ENCODE measurements at places on chromosomes 4 and X.

GRCh38 chr4:127505203-127505602, 127.6 kb upstream of the INTU start:
- no peak for DNase-seq

DNA sequence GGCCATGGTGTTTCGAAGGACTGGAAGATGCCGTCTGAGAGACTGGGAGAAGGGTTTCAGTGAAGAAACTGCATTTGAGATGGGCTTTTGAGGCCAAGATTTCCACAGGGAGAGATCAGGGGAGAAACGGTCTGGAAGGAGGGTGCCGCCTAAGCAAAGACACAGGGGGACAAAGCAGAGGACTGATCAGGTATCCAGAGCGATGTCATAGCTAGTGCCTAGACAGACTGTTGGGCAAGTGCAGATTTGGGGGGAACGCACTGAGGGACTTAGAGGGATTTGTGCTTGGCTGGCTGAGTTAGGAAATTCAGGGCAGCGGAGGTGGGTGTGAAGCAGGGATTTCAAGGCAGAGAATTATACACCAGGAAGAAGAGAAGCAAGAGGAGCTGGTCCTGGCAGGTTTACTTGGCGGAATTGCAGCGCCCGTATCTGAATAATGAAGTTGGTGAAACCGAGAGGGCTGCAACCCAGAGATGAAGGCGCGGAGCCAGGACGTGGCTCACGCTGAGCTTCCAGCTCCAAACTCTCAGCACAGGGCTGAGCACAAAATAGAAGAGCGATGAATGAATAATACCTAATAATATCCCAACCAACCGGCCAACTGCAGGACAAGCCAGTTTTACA, 106.9 kb downstream of the MAML3 start:
- no peak for DNase-seq

DNA sequence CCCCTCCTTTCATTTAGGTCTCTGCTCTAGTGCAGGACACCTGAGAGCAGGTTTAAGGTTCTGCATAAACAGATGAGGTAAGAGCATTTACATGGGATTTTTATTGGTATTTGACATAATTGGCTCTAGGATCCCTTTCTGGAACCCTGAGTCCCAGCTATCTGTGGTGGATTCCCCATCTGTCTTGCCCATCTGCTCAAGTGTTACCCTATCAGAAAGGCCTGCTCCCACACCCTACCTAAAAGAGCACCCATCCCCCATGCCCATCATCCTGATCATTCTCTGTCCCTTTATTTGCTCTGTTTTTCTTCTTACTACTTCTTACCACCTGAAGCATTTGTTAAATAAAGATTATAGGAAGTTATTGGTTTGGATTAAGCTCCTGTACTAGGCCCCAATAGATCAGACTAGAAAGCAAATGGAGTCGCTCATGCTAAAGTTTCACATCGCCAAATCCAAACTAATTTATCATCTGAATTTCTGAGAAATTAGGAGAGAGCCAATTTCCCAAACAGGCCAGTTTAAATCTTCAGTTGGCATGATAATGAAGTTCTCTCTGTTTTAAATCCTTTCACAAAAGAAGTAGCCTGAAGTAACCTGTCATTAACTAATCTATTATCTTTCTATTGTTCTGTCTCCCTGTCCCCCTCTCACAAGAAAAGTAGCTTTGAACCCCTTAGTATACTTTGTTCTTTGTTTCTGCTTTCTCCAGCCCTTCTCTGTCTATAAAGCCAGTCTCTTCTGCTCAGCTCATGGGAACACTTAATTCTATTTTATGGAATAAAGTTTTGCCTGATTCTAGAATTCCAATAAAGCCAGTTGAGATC, 178.6 kb downstream of the ZNF674 start:
- no peak for DNase-seq

DNA sequence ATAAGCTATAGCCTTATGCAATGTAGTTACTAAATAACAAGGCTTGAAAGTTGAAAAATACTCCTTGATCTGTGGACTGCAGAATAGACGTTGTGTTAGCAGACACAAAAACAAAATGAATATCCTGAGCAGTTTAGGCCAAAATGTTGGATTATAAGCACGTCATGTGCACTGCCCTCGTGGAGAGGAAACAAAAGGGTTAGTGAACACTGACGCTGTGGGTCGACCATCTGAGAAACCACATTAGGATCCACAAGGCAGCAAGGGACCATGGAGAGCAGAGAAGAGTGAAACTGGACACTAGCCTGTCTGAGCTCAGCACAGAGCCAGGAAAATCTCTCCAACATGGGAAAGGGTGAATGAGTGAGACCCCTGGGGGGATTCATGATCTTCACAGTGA, 145.3 kb downstream of the DTHD1 start:
- DNase-seq, result no peak

DNA sequence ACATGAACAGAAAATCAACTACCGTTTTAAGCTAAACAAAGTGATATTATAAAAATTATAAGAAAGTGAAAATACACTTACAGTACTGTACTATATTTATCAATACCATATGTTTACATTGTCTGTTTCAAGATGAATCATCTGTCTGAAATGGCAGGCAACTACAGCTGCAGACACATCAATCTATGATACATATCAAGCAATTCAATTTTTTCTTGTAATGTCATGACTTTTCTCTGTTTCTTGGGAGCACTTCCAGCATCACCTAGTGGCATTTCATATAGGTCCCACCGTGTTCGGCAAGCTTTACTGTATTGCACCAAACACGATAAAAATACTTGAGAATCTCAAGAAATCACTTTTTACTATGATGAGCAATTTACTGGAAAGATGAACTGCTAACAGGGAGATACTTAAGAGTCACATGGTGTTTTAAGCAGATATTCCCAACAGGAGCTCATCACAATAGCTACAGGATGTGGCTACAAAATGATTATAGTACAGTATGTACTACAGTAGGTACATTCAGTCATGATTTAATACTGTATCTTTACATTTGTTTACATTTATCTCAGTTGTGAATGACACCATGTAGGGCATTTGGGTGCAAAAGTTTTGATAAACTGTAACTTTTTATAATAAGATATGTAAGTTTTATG, 207.4 kb downstream of the ADAM29 start:
- no peak for DNase-seq

DNA sequence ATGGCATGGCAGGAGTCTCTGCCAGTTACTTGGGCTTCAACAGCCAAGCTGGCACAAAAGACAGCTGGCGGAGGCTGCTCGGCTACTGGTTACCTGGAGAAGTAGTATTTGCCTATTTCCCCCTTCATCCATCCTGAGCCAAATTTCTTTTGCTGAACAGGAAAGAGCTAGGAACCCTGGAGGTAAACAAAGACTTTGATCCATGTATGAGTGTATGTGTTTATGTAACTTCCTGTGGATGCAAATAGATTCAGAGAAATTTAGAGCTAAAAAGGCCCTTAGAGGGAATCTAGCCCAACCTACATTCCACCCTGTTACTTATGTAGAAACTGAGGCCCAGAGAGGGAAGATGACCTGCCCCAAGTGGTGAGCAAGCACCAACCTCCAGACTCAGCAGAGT, 11.2 kb downstream of the AWAT2 start:
- DNase-seq, result no peak

GRCh38 chr4:100391863-100392262, 126.0 kb downstream of the EMCN start:
- no peak for DNase-seq

DNA sequence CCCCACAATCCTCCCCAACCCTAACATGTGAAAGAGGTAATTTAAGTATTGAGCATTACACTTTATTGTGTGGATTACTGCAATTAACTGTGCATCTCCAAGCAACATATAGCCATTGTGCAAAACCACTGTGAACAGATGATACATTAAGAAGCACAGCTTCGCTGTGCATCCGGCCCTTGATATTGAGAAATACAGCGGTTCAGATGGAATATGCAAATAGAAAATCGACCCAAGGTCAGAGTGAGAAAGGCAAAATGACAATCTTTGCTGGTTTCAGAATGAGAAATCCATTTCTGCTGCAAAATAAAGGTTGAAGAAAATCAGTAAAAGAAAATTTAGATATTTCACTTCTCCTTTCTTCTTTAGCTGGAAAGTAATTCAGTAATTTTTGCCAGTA, 805.9 kb upstream of the GRID2 start:
- no peak for DNase-seq

DNA sequence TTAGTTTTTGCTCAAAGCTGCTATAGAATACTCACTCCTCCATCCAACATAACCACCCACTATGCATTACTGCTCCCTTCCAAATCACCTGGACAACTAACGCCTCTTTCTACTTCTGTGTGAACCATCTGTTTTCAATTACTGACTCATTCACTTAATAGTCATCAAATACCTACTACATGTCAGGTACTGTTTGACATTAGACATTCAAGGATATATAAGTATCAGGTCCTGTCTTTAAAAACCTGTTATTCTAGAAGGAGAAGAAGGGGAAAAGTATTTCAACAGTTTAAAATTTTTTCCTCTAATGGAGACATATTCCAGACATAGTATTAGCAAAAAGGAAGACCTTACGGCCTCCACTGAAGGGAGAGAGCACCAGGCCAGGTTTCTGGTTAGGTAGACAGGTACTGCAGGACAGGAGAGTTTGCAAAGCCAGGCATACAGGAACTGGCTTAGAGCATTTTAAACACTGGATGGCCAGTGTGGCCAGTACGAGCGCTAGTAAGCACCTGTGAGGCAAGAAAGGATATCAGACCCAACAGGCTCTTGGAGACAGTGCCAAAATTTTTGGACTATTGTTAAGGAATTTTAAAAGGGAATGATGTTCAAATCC, 39.0 kb downstream of the SH3RF1 start:
- DNase-seq, result no peak

- DNase-seq, result no peak
Measured at GRCh38 chr4:110610940-110611831, 11.7 kb downstream of the PITX2 start.

DNA sequence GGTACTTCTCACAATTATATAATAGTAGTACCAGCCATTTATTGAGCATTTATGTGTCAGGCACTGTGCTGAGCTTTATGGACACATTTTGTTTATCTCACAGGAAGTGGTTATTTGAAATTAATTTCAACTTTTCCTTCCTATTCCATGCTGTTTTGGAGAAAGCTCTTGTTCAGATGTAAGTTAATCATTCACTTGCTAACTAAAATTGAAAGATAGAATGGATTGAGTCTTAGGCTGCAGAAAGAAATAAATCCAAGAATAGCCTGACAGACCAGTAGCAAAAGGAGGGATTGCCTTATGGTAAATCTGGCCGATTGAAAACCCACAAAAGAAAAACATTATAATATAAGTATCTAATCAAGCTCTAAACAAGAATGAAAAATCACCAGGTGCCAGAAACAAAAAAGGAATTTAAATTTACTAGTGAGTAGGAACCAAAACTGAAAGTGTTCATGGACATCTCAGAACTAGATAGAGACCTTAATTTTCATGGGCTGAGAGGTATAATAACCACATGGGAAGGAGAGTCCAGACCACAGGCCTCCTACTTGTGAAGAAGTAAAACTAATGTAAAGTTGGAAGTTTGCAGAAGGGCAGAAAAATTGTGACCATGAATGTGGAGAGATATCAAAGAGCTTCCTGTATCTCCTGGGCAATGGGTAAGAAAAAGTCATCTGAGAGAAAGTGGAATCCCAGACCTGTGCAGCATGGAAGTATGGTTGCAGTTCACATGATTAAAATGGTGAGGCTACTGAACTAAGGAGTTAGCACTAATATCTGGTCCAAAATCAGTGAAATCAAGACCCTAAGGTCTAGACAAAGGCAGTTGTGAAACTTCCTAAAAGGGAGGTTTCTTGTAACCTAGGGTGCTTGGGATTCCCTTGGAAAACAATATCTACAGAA, 38.0 kb downstream of the RADX start:
- DNase-seq, result no peak

GRCh38 chr4:137572163-137572562, 39.9 kb upstream of the PCDH18 start:
- DNase-seq, result no peak
